DMS 273 treated with DMSO at 0.1 percent for 48 hours (cell line): ENCODE measurements at places on chromosomes 11 and 22.
A peak's percentile ranks its signal among the peaks of the same experiment; 100 is the strongest.

DNA sequence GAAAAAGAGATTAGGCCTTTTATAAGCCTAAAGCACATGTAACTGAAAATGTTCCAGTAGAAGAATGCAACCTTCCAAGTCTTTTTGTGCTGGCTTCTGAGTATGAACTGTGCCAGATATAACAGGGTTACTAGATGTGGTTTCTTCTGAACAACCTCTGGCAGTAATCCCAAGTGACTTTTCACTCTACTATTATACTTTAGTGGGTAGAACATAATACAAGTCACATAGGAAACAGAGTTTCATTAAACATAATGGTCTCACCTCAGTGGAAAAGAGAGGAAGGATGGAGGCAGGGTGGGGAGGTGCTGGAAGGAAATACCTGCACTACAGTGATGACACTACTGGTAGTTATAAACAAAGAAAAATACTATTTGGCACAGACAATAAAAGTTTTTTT, 81.3 kb downstream of the PHF21A start:
- no peak for DNase-seq

GRCh38 chr22:33461698-33462434, 403.7 kb upstream of the SYN3 start:
- no peak for DNase-seq

- no peak for DNase-seq
Observed at GRCh38 chr11:47667555-47667954, 25.2 kb upstream of the MTCH2 start.

DNA sequence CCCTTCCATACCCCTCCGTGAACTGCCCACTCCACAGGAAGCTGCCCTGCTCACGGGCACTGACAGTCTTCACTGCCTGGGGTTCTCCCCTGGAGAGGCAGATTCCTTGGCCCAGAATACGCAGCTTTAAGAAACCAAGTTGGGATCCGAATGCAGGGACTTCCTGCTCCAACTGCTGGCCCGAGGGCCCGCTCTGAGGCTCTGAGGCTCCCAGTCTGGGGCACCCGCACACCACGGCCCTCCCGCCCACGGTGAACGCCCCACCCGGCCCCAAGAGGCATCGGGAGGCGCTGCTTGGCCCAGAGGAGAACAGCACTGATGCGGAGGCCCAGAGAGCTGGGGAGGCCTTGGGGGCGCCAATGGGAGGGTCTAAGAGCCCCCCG, 42.3 kb downstream of the IGF2 start:
- DNase-seq = no peak

DNA sequence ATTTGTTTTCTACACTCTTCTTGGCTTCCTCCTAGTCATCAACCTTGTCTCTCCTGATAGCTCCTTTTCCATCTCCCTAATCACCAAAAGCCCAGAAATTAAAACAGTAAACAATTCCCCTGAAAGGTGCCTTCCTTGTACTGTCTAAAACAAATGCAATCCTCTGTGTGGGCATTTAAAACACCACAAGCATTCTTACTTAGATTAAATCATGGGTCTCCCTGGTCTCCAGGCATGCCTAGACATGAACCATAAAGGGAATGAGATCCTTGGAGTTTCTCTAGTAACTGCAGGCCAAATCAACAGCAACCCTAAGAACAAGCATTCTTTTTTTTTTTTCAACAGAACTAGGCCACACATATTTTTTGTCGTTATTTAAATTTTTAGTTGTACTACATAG, 1.9 kb downstream of the BTG4 start:
- DNase-seq = no peak

- no peak for DNase-seq
Observed at GRCh38 chr22:49894322-49895054, 23.8 kb downstream of the ALG12 start.

- no peak for DNase-seq
Observed at GRCh38 chr11:9459667-9460321, 1.0 kb upstream of the ZNF143 start.

DNA sequence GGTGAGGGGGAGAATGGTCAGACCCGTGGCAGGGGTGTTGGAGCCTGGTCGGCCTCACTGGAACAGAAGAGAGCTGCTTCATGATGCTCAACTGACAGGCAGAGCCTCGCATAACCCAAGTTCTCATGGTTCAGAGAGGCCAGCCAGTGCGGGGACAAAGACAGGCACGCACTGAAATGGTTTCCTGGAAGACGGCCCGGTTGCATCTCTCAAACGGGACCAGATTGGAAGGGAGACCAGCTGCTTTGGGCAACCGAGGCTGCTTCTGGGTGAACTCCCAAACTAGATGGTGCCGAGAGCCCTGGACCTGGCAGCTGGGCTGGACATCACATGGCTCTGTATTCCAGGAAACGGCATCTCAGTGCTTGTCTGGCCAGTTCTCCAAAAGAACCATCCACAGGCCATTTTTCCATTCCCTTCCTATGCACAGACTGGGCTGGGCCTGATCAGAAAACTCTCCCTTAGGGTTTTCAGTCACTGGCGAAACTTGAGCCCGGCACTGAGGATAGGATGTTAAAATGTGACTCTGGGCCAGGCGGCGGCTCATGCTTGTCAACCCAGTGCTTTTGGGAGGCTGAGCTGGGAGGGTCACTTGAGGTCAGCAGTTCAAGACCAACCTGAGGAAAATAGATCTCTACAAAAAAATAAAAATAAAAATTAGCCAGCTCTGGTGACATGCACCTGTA, 80.1 kb upstream of the PRODH start:
- DNase-seq = no peak

GRCh38 chr11:10540915-10541560, at the start of gene RNF141:
Gene RNF141, minus strand, starts transcription at chr11:10541187. Its CDS starts 7,029 bp downstream, at chr11:10534158.
- DNase-seq = peak; percentile 73

DNA sequence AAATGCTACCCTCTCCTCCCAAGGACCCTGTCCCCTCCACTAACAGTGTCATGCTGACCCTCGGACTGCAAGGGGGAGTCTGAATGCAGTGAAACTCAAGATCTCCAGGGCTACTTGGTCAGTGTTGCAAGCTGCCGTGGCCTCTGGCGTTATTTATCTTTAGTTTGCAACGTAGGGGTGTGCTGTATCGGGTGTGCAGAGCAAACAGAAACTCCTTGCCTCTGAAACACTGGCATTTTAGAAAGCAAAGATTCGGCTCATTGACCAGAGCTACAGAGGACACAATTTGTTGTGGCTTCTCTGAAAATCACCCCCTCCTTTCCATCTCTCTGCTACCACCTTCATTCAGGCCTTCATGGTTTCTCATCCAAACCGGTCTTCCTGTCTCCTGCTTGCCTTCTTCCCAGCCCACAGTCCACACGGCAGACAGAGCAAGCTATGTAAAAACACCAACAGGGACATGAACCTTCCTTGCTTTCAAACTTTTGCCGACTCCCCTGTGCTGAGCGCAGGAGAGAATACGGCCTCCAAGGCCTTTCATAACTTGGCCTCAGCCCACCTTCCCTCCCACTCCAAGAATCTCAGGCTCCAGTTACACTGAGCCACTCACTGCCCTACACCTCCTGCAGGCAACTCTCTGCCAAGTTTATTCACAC, 14.9 kb downstream of the FZD4 start:
- DNase-seq = no peak

GRCh38 chr11:35433588-35433987, 14.2 kb upstream of the SLC1A2 start:
- no peak for DNase-seq

GRCh38 chr11:10539339-10539738, 1.6 kb downstream of the RNF141 start:
- no peak for DNase-seq

- no peak for DNase-seq
Observed at GRCh38 chr22:41636467-41636866, 15.4 kb downstream of the XRCC6 start.

GRCh38 chr11:33064033-33064825, 24.9 kb downstream of the TCP11L1 start:
- DNase-seq = no peak

GRCh38 chr11:99814021-99814420, 793.3 kb downstream of the CNTN5 start:
- no peak for DNase-seq

GRCh38 chr11:114259551-114259983, 36.6 kb upstream of the NNMT start:
- no peak for DNase-seq

- DNase-seq = peak; percentile 29
Observed at GRCh38 chr22:26585104-26585790, 4.7 kb downstream of the TPST2 start.

DNA sequence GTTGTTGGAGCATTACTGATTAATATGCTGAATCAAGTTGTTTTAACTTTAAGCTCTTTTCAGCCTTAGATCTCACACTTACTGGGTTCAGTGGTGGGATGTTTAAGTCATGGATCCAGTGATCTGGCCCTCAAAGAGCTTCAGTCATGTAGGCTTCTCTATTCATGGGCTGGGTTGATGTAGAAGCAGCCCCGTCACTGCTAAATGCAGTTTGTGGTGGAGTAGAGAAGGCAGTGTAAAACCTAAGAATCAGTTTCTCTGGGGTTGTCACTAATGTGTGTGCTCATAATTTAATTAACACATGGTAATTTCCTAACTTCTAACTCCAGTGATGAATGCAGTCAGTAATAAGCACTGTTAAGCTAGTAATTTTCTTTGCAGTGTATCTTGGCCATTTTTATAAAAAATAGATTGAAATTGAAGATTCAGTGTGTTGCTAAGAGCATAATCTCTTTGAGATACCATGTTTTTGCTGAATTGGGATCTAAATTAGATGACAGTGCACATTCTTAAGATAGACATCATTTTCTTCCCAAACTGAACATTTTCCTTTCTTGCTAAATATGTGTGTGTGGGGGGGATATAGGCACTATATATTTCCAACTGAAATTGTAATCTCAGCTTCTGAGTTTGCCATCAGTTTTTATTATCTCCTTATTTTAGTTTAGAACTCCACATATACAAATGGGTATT, 9.0 kb downstream of the SPCS2 start:
- DNase-seq = no peak

DNA sequence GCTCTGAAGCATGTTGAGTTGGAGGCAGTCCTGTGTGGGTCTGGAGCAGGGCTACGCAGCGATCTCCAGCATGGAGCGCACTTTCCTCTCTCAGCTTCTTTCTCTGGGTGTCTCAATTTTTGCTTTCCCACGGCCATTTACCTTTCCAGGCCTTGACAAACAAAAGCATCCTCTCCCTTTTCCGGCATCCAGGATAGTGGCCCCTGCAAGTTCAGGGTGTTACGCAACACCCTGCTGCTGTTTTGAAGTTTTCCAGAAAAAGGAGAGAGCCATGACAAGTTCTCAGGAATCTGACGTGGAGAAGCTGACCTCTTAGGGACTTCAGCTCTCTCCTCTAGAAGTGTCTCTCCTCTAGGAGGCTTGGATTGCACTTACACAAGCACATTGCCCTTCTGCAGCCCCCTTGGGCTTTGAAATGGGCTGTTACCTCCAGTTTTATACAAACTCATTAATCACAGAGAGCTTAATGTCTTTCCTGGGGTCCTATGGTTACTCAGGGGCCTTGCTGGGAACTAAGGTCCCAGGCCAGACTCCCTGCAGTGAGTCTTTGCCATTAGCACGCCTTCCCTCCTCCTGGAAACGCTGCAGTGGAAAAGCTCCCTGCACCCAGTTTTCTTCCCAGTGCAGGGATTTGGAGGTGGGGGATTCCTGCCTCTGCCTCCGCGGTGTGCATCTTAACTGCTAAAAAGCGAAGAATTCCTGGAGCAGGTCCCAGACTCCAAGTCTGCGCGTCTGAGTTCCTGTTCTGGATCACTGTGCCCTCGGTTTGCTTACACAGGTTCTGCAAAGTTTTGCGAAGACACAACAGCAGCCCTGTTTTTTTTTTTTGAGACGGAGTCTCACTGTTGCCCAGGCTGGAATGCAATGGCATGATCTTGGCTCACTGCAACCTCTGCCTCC, 80.4 kb downstream of the BARX2 start:
- DNase-seq = no peak

- no peak for DNase-seq
Observed at GRCh38 chr11:125071435-125071834, 8.3 kb downstream of the SLC37A2 start.

- no peak for DNase-seq
Observed at GRCh38 chr11:107172996-107173395, 154.7 kb upstream of the GUCY1A2 start.

DNA sequence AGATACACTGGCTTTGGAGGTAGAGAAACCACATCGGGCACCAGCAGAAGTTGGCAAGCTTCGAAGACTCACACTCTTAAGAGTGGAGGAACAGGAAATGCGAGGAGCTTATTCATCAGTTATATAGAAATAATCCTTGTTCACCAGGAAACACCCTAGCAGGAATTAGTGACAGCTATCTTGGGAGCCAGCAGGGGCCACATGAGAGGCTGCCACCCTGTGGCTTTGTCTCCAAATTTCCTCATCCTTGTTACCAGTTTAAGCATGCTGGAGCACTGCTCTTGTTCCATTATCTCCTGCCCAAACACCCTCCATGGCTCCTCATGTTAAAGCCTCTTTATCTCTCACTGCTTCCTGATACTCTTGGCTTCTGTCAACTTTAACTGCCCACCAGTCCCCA, 131.0 kb downstream of the PLEKHA7 start:
- DNase-seq = no peak

GRCh38 chr11:83063073-83063754, 8.5 kb downstream of the RAB30 start:
- DNase-seq = no peak

DNA sequence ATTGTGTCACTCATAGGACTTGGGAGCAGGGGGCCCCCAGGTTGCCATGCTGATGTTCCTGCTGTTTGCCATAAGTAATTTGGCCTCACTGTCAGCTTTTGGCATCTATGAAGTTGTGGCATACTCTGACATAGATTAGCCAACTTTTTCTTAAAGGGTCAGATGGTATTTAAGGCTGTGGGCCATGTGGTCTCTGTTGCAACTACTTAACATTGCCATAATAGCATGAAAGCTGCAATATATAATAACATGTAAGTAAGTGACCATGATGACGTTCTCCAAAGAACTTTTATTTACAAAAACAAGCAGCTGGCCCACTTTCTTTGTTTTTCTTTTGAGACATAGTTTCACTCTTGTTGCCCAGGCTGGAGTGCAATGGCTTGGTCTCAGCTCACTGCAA, 2.2 kb upstream of the TMEM216 start:
- no peak for DNase-seq

- no peak for DNase-seq
Observed at GRCh38 chr11:67648140-67648795, 2.3 kb downstream of the ACY3 start.

- no peak for DNase-seq
Observed at GRCh38 chr22:43147821-43148220, 3.5 kb upstream of the TSPO start.

GRCh38 chr11:65833297-65834030, at the start of gene SNX32:
Gene SNX32, plus strand, starts transcription at chr11:65833963. Its CDS starts 103 bp downstream, at chr11:65834066.
- DNase-seq = peak; percentile 27

- no peak for DNase-seq
Observed at GRCh38 chr11:126878913-126879482, 121.6 kb downstream of the KIRREL3 start.

- no peak for DNase-seq
Observed at GRCh38 chr22:49705216-49705971, 122.3 kb downstream of the BRD1 start.
